ENCODE measurements at places on chromosomes 3 and 15. TPM values are rescaled to one million over a fixed set of nuclear protein-coding genes. Genes with fewer than 3 reads are reported as not detected.

DNA sequence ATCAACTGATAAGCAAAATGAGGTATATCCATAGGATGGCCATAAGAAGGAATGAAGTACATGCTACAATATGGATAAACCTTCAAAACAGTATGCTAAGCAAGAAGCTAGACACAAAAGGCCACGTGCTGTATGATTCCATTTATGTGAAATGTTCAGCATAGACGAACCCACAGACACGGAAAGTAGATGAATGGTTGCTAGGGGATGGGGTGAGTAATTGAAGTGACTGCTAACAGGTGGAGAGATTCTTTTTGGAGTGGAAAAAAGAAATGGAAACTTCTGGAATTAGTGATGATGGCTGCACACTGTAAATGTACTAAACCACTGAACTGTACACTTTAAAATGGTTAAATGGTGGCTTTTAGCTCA lies 630 bp upstream of the EFCAB12 start:
- no peak for DNase-seq
- H3K36me3 ChIP-seq, result peaks cover 43% of the 10 kb centered on the region
- H3K4me1 ChIP-seq, result peaks cover 13% of the 10 kb centered on the region
- no peaks in the 10 kb centered on the region for H3K27me3 ChIP-seq
- H3K27ac ChIP-seq, result no peak overlapping the region
- H3K4me3 ChIP-seq, result peak overlapping the region; percentile 13

The MYLK gene
- total RNA-seq, result 213 TPM

GRCh38 chr3:60281970-60282369 lies 969.3 kb downstream of the FHIT start:
- H3K4me1 ChIP-seq, result no peaks in the 10 kb centered on the region
- no peak overlapping the region for H3K27ac ChIP-seq
- no peaks in the 10 kb centered on the region for H3K36me3 ChIP-seq
- H3K4me3 ChIP-seq, result no peak overlapping the region

DNA sequence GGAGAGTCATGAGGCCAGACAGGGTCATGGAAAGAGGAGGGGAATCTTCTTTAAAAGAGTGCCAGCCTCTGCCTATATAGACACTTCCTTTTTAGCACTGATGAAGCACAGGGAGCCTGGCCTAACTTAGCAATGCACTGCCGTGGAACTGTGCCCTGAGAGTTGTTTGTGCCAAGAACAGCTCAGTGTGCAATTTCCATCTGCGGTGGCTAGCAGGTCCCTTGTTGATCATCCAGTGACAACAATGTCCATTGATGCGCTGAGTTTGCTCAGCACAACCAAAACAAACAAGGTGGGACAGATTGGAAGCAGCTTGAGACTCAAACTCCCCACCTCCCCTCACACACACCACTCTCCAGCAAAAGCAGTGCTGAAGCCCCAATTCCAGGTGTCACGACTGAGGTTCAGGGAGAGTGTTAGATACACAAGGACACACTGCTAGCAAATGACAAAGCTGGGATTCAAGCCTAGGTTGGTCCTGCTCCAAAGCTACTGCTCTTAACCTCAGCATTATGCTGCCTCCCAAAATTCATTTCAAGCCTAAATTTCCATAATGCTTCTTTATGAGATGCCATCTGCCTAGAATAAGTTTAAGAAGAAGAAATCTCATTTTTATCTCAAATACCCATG lies 316.6 kb upstream of the UBE2E2 start:
- H3K4me1 ChIP-seq, result no peaks in the 10 kb centered on the region
- no peaks in the 10 kb centered on the region for H3K36me3 ChIP-seq
- H3K27me3 ChIP-seq, result no peaks in the 10 kb centered on the region
- no peak for DNase-seq
- no peak overlapping the region for H3K27ac ChIP-seq

- H3K36me3 ChIP-seq, result no peaks in the 10 kb centered on the region
- H3K4me3 ChIP-seq, result no peak overlapping the region
- H3K27me3 ChIP-seq, result no peaks in the 10 kb centered on the region
- DNase-seq, result no peak
These were observed 331.0 kb downstream of the CGGBP1 start for GRCh38 chr3:87727783-87728182.
